IMR-90 (cell line): ENCODE measurements at places on chromosomes 12 and 14.

DNA sequence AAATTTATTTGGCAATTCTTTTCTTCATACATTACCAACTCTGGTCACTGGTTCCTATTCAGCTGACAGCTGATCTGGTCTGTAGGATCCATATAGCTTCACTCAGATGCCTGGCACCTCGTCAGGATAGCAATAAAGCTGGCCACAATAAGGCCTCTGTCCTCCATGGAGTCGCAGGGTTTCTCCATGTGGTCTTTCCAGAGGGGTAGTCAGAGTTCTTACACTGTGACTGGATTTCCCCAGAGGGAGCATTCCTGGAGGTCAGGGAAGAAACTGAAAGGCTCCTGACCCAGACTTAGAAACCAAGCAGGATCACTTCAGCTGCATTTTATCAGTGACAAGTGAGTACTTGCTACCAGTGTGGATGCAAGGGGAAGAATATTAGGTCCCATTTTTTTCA, 34.9 kb upstream of the SIX1 start:
- no peak for DNase-seq

GRCh38 chr12:113119980-113120669, 15.4 kb downstream of the RASAL1 start:
- DNase-seq, result no peak

- DNase-seq, result peak; percentile 63
Measured at GRCh38 chr14:75224561-75224960, 48.1 kb upstream of the TMED10 start.

DNA sequence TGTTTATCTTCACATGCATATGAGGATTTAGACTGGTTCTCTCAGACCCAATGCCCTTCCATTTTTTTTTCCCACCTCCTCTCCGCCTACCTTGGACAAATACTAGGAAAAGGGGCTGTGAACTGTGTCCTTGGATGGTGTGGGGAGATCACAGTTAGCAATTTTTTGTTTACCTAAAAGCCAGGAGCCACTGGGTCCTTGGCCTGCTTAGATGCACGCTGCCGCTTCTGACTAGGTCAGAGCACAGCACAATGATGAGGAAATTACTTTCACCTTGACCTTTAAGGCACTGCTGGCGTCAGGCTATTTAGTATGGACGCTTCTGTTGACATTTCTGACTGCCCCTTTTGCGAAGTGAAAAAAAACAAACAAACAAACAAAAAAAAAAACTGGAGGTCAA, 1.9 kb downstream of the CCDC38 start:
- DNase-seq, result no peak

- DNase-seq, result no peak
Measured at GRCh38 chr14:26261368-26262122, 336.3 kb downstream of the NOVA1 start.

GRCh38 chr12:69024907-69025306, 91.9 kb upstream of the CPM start:
- peak; percentile 72 for DNase-seq

GRCh38 chr14:36485773-36486172, 34.3 kb downstream of the NKX2-1 start:
- no peak for DNase-seq
